ENCODE measurements at places on chromosomes 4 and X.

GRCh38 chr4:168615294-168616065, 118.6 kb downstream of the PALLD start:
- DNase-seq: no peak

- no peak for DNase-seq
Measured at GRCh38 chr4:73617256-73617655, 3.0 kb downstream of the RASSF6 start.

DNA sequence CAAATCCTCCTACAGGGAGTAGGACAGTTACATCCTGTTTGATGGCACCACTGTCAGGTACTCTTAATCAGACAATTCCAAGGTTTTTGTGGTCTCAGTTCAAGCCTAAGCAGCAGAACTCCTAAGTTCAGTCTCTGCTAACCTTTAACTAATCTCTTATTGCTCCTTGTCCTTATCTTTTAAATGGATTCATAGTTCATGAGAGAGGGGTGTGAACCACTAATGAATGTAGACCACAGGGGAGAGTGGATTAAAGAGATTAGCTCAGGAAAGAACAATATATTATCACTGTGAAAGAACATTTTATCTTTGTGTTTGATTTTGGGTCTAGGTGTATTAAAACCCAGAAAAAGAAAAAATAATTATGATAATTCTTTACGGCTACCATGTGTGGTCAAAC, 168.9 kb downstream of the DCK start:
- no peak for DNase-seq

GRCh38 chrX:75781611-75782010, 3.4 kb downstream of the MAGEE2 start:
- no peak for DNase-seq

- no peak for DNase-seq
Measured at GRCh38 chr4:152356428-152357034, 179.4 kb downstream of the FBXW7 start.

Measured in stimulated activated CD4-positive, alpha-beta T cell treated with anti-CD3 and anti-CD28 coated beads, Interleukin-1b, Interleukin-23, amount 100 ng/mL, for 48 hours (primary cell).